Skin of body (tissue), 3 donors: ENCODE measurements at places on chromosomes 2 and 18. TPM values are rescaled to one million over a fixed set of nuclear protein-coding genes. Genes with fewer than 3 reads are reported as not detected.

DNA sequence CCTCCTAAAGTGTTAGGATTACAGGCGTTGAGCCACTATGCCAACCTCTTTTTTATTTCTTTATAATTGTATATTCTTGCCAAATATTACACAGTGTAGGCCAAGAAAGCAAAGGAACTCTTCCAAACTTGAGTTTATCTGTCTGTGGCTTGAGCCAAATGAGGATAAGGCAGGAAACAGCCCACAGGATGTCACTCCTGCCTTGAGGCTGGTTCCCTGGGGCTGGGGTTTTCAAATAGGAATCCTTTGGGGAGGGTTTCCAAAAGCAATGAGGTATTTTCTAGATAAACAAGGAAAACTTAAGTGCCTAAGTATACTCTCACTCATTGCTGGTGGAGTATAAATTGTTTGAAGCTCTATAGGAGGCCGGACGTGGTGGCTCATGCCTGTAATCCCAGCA is 56.4 kb downstream of the ADCY3 start:
- no peak for DNase-seq

The DNPEP gene
- 42.4 TPM for total RNA-seq

The NT5DC4 gene
- total RNA-seq: not detected

The TMEM178A gene
- 3.2 TPM for total RNA-seq

The GKN1 gene
- not detected for total RNA-seq

DNA sequence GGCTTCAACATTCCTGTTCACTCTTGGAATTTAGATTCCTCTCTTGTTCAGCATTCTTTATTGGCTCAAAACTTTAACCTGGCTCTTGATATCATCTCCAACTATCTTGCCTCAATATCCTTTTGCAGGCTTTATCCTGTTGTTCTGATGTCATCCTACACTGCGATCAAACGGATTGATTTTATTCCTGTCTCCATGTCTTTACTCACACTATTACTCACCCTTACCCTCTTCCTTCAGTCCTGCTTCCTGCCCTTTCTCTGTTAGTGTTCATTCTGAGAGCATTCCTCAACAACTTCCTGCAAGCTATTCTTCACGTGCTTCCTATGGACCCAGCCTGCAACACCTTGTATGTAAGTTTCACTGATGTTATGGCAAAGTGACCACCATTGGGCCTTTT is 264.7 kb downstream of the RNF152 start:
- DNase-seq: no peak

- no peak for DNase-seq
These were observed 59.7 kb upstream of the NABP1 start for GRCh38 chr2:191618046-191618780.

- no peak for DNase-seq
These were observed 19.0 kb downstream of the TWSG1 start for GRCh38 chr18:9353596-9353995.

The MAP3K19 gene
- total RNA-seq: not detected

GRCh38 chr2:174688079-174688478 is 76.2 kb downstream of the CHRNA1 start:
- DNase-seq: peak; percentile 16

GRCh38 chr2:54469484-54470053 is 13.4 kb downstream of the SPTBN1 start:
- no peak for DNase-seq

The LHCGR gene
- 1.5 TPM for total RNA-seq

DNA sequence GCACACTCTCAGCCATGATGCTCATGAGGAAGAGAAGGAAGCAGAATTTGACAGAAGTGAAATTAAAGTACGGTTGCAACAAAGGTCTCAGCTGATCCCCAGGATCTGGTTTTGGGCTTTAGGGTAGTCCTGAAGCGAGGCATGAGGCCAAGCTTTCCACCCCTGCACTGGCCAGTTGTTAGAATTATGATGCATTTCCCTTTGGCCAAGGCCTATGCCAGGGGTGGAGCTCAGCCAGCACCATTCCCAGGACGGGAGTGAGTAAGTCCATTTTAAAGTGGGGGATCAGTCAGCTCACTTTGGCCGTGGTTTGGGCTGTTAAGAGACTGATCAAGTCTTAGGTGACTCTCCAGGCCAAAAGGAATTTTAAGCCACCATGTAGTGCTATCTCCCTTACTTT is 314.5 kb upstream of the MMADHC start:
- no peak for DNase-seq

- no peak for DNase-seq
These were observed 6.8 kb upstream of the PCARE start for GRCh38 chr2:29080886-29081743.

The EMILIN1 gene
- total RNA-seq: 66.1 TPM

DNA sequence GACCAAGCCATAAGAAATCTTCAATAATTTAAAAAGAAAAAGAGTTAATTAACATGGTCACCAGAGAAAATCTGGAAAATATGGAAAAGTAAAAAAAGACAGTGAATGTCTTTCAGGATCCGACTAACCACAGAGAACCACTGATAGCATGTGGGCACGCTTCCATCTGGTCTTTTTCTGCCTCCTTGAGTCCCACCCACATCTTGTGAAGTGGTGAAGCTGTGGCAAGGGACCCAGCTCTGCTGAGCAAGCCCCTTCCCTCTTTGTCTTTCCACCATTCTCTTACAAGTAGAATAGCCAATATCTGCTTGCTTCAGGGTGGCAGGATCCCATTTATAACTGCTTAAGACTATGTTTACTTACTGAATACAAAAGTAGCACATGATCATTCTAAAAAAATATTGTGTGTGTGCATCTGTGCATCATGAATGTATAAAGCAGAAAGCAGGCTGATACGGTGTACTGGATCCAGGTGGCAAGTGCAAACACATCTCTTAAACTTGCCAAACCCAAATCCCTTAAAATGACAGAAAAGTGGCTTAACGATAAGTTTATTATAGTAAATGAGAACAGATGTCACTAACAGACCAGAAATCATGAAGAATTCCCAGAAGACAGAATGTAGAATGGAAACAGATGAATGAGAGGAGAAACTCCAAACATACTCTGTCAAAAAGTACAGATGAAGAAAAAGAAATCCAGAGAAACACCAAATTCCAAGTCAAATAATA is 52.3 kb downstream of the FOXI3 start:
- DNase-seq: no peak

- DNase-seq: peak; percentile 84
These were observed 26.4 kb upstream of the NRP2 start for GRCh38 chr2:205655779-205656456.

DNA sequence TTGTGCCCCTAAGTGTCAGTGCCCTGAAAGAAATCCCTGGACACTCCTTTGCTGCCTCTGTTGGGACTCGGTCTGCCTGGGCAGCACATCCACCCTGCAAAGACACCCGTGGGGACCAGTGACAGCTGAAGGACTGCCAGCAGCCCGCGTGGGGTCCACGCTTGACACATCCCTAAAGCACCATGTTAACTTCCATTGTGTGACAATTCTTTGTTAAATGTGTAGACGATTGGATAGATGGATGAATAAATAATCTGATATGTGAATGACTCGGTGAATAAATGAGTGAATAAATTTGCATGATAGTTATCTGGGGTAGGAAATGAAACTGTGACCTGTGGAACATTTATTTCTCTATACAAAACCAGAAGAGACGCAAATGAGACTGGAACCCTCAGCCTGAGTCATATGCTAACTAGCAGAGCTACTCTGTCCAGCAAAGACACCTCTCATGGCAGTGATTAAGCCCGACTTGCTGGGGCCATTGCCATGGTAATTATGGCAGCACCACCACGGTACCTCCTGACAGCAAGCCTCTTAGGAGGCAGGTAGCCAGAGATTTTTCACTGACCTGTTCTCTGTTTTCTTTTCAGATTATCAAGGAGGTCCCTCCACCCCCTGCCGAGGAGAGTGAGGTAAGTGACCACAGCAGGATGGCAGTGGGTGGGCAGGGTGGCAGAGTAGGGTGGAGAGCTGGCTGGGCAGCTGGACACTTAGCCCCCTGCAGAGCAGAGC is 156.8 kb downstream of the ANTXR1 start:
- DNase-seq: no peak

The MPP4 gene
- total RNA-seq: 0.59 TPM

DNA sequence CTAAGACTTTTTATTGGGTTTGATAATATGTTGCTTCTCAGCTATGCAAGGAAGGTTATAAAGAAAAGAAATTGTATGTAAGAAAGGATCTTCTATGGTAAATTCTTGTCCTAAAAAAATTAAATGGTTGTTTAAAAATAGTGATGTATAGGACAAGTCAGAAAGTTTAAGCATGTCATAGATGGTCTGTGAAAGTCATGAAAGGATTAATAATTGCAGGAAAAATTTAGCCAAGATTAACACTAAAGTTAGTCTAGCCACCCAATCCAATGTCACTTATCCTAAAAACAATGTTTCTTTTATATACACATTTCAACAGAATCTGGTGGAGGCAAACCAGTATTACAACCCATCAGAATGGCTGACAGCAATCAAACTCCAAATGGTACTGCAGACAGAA is 1046.7 kb upstream of the SLC39A10 start:
- no peak for DNase-seq

GRCh38 chr2:48984922-48985321 is 169.4 kb downstream of the FSHR start:
- no peak for DNase-seq

The ZNF142 gene
- total RNA-seq: 8.7 TPM

- DNase-seq: no peak
These were observed 77.0 kb upstream of the TACR1 start for GRCh38 chr2:75276093-75277029.

- DNase-seq: no peak
These were observed 10.4 kb downstream of the MYT1L start for GRCh38 chr2:2320486-2321199.

- DNase-seq: no peak
These were observed 178.4 kb upstream of the FN1 start for GRCh38 chr2:215614296-215614695.

DNA sequence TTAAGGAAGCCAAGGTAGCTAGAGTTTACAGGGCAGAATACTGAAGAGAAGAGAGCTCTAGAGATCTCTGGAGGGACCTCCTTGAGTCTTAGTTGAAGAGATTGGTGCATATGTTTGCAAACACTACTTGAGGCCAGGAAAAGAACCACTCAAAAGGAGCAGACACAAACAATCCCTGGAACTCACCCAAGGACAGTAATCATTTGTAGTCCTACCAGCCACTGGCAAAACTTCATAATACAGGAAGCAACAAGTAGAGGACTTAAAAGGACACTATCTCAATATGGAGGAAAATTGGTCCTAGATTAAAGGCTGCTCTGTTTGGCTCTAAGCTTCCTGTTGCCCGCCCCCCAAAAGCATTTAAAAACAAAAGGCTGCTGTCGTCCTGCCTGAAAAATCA is 46.9 kb upstream of the UBXN4 start:
- peak; percentile 6 for DNase-seq

DNA sequence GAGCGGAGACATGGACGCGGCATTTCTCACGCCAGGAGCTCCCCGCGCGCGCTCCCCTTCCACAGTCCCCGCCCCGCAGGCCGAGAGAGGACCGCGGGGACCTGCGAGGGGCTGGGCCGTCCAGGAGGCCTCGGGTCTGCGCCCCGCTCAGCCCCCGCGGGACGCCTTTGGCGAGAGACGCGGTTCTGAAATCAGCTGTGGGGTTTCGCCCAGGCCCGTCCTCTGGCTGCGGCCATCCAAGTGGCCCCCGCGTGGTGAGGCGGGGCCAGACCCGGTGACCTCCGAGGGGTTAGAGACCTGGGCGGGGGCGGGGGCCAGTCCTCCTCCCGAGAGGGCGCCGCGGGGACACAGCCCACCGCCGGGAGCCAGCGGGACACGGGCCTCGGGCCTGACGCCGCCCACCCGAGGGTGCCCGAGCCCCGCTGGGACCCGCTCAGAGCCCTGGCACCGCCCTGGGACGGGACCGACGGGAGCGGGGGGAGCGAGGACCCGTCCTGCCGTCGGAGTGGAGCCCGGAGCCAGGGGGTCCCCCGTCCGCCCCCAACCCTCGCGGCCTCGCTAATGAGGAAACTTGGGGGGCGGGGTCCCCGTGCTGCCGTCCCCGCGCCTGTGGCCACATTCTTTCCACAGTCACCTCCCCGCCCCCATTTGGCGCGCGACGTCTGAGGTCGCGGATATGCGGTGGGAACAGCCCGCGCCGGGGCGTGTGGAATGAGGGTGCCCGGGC is 6.1 kb upstream of the SALL3 start:
- DNase-seq: no peak

The EMILIN2 gene
- 37.6 TPM for total RNA-seq

The C2orf66 gene
- total RNA-seq: 0.69 TPM

DNA sequence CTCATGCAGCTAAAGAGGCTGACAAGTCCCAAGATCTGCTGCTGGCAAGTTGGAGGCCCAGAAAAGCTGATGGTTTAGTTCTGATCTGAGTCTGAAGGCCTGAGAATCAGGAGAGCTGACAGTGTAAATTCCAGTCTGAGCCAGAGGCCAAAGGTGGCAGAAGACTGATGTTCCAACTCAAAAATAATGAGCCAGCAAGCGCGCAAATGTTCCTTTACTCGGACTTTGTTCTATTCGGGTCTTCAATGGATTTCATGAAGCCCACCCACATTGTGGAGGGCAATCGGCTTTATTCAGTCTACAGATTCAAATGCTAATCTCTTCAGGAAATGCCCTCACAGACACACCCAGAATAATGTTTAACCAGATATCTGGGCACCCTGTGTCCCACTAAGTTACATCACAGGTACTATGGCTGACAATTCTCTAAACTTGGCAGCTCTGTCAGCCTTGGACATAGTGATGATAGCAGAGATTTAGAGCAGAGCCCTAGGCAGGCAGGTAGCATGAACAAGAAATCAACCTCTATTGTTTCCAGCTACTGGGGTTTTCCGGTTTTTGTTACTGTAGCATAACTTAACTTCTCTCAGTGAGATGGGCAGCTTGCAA is 318.5 kb downstream of the HRH4 start:
- DNase-seq: no peak

- DNase-seq: peak; percentile 38
These were observed 396.8 kb downstream of the NCKAP5 start for GRCh38 chr2:133171393-133172004.

DNA sequence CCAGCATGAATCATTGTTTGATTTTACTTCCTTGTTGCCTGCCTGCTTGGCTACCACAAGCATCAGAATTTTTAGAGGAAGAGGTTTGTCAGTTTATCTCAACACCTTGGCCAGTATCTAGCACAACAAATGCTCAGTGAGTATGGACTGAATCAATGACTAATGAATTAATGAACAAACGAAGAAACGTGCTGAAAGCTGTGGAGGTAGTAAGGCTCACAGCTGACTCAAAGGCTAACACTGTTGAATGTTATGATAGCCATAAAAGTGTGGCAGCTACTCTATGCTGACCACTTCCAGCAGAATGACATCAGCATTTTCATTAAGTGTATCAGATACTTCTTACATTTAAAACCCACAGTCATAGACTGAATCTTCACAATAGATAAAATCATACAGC is 543.4 kb downstream of the IRS1 start:
- DNase-seq: no peak

- DNase-seq: no peak
These were observed 1.9 kb downstream of the NOP58 start for GRCh38 chr2:202267495-202267894.
